ENCODE measurements at places on chromosomes 16 and 17. TPM values are rescaled to one million over a fixed set of nuclear protein-coding genes. Genes with fewer than 3 reads are reported as not detected.

GRCh38 chr17:69500911-69501429 lies 86.5 kb downstream of the MAP2K6 start:
- peak; percentile 41 for DNase-seq

DNA sequence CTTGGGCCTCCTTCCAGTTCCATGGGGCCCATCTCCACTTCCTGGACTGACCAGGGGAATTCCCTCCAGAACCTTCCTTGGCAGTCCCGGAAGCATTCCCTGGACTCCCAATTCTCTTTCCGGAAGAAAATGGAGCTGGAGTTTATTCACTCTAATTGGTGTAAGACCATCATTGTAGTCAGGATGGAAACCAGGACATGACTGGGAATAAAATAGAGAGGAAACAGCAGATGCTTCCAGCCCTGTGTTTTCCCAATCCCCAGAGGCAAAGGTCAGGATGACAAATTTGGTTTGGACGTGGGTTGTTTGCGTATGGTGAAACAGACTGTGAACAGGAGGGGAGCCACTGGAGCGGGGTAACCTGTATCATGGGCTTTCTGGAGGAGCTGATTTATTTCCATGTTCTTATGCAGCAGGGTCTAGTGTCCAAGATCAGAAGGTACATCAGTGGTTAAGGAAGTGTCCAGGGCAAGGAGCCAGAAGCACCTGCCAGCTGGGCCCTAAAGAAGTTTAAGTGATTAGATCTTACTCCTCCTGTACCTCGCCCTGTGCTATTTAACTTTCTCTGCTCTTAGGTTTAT lies 8.5 kb upstream of the LONP2 start:
- DNase-seq: no peak

DNA sequence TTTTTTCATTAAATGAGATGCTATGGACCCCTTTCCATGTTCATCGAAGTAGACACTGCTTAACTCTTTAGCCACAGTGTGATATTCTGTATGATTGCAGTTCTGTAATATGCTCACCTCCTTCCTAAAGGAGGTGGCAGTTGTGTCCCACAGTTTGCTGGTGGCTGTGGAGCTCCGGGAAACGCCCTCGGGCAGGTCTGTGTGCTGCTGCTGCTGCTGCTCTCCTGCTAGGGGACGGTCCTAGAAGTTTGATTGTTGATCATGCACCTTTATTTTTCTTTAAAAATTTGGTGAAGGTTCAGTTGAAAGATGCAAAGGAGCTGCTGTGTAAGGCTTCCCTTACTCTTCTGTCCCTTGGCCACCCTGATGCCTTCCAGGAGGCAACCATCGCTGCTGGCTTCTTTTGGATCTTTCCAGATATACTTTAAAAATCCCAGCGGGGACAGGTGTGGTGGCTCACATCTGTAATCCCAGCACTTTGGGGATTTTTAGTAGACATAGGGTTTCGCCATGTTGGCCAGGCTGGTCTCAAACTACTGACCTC lies 8.4 kb upstream of the CLEC18A start:
- DNase-seq: no peak

DNA sequence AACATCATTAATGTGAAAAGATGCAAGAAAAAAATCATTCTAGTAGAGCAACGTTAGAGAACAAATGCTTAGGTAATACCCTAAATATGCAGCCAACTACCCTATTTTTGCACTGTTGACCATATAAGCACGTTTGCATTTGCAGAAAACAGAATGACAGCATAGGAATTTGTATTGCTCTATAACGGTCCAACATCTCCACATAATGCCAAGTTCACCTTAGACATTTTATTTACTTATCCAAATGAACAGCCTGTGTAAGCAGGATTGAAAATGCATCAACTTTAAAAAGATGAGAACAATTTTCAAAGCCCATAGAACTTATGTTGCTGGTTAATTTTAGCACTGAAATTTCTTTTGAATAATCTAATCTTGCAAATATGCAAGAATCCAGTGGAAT lies 19.1 kb upstream of the RSL1D1 start:
- no peak for DNase-seq

Gene RAMP2
- total RNA-seq: 8.7 TPM

Gene NAT9
- 22.0 TPM for total RNA-seq

- DNase-seq: no peak
These were observed 30.7 kb upstream of the BAHCC1 start for GRCh38 chr17:81364278-81365147.

Gene GPR139
- 0.91 TPM for total RNA-seq
